CD4-positive, alpha-beta memory T cell (primary cell): ENCODE measurements at places on chromosomes 12 and 14.

GRCh38 chr14:80212023-80212397 is 706 bp upstream of the DIO2 start:
- no peaks in the 10 kb centered on the region for H3K4me1 ChIP-seq
- no peak overlapping the region for H3K27ac ChIP-seq
- no peak for DNase-seq

- no peaks in the 10 kb centered on the region for H3K4me1 ChIP-seq
- no peak for DNase-seq
- peaks cover 78% of the 10 kb centered on the region for H3K36me3 ChIP-seq
- no peaks in the 10 kb centered on the region for H3K27me3 ChIP-seq
- H3K27ac ChIP-seq, result no peak overlapping the region
Measured at GRCh38 chr12:47785887-47786661, 13.0 kb downstream of the SLC48A1 start.

GRCh38 chr12:32149489-32149888 is 42.8 kb downstream of the BICD1 start:
- H3K4me3 ChIP-seq, result no peak overlapping the region
- no peak overlapping the region for H3K27ac ChIP-seq
- no peaks in the 10 kb centered on the region for H3K36me3 ChIP-seq
- no peaks in the 10 kb centered on the region for H3K4me1 ChIP-seq
- no peaks in the 10 kb centered on the region for H3K27me3 ChIP-seq

DNA sequence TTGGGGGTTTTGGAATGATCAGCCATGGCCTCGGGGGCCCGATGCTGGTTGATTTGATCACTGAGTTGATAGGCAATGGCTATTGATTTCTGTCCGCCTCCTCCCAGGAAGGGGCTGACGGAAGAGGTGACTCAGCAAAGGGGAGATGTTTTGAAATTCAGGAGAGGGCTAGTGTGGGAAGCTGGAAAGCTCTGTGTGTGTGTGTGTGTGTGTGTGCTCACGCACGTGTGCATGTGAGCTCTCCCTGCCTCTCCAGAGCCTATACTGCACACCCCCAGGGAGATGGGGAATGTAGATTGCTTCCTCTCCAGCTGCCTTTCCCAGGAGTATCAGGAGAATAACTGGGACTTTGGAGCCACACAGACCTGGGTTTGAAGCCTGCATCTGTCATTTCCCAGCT is 184.9 kb upstream of the MYL2 start:
- no peaks in the 10 kb centered on the region for H3K36me3 ChIP-seq
- no peak for DNase-seq
- H3K27me3 ChIP-seq, result no peaks in the 10 kb centered on the region
- no peak overlapping the region for H3K27ac ChIP-seq
- H3K4me3 ChIP-seq, result no peak overlapping the region

GRCh38 chr14:70183991-70184390 is 4.8 kb downstream of the SLC8A3 start:
- no peak overlapping the region for H3K27ac ChIP-seq
- peaks cover 4% of the 10 kb centered on the region for H3K27me3 ChIP-seq
- no peak overlapping the region for H3K4me3 ChIP-seq
- no peaks in the 10 kb centered on the region for H3K36me3 ChIP-seq

DNA sequence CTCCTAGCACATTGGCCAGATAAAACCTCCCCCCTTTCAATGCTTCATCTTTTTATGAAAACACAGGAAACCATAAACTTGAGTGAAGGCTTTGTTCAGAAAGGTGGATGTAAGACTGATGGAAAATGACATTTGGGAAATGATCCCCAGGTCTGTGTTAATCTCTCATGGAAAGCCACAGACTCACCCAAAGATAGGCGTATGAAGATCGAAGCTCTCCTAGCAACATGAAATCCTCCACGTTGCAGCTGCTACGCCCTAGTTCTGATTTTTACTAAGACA is 63.4 kb upstream of the PTGR2 start:
- no peak for DNase-seq
- peaks cover 52% of the 10 kb centered on the region for H3K4me1 ChIP-seq
- no peaks in the 10 kb centered on the region for H3K36me3 ChIP-seq
- no peaks in the 10 kb centered on the region for H3K27me3 ChIP-seq
- H3K4me3 ChIP-seq, result no peak overlapping the region

DNA sequence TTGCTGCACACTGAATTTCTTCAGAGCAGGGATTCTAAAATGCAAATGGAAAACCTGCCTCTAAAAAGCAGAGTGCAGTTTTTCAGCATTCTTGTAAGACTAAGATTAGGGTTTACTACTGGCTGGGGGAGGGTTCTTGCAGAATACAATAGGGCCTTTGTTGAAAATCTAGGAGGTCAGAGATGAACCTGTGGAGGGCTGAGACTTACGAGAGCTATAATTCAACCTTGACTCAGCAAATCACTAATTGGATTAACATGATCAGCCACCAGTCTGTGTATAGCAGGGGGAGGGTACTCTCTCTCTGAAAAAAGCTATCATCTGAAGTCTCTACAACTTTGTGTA is 92.6 kb upstream of the HIF1A start:
- H3K27ac ChIP-seq, result no peak overlapping the region
- no peak for DNase-seq
- peaks cover 10% of the 10 kb centered on the region for H3K4me1 ChIP-seq
- H3K27me3 ChIP-seq, result no peaks in the 10 kb centered on the region
- no peaks in the 10 kb centered on the region for H3K36me3 ChIP-seq
- H3K4me3 ChIP-seq, result no peak overlapping the region

GRCh38 chr12:26359576-26359975 is 164.2 kb downstream of the SSPN start:
- no peak overlapping the region for H3K4me3 ChIP-seq
- no peak overlapping the region for H3K27ac ChIP-seq
- no peaks in the 10 kb centered on the region for H3K36me3 ChIP-seq

DNA sequence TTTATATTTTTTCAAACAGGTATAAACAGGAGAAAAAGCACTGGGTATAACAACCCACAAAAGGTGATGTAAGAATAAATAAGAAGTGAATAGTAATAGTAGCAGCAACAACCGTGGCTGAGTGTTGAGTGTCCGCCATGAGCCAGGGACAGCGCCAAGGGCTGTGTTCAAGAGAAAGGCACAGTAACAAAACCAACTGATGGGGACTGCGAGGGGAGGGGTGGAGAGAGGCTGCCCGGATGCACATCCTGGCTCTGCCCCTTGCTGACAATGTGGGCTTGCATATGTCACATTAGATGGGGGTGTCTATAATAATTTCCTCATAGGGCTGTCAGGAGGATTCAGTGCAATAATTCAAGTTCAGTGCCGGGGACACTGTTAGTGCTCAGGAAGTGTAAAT is 912.4 kb downstream of the VRK1 start:
- H3K27ac ChIP-seq, result no peak overlapping the region
- no peaks in the 10 kb centered on the region for H3K36me3 ChIP-seq
- DNase-seq, result peak; percentile 45

GRCh38 chr12:57632958-57633840 is at the start of gene B4GALNT1:
B4GALNT1 (minus strand) TSS chr12:57633201; CDS start chr12:57632132, 1,069 bp downstream.
- H3K36me3 ChIP-seq, result no peaks in the 10 kb centered on the region
- DNase-seq, result no peak
- H3K4me3 ChIP-seq, result peak within 1 kb of the TSS; percentile 45
- H3K27me3 ChIP-seq, result peaks cover 22% of the 10 kb centered on the region
- H3K4me1 ChIP-seq, result peaks cover 11% of the 10 kb centered on the region
- no peak within 1 kb of the TSS for H3K27ac ChIP-seq
